ENCODE measurements at places on chromosomes 2 and 18.

DNA sequence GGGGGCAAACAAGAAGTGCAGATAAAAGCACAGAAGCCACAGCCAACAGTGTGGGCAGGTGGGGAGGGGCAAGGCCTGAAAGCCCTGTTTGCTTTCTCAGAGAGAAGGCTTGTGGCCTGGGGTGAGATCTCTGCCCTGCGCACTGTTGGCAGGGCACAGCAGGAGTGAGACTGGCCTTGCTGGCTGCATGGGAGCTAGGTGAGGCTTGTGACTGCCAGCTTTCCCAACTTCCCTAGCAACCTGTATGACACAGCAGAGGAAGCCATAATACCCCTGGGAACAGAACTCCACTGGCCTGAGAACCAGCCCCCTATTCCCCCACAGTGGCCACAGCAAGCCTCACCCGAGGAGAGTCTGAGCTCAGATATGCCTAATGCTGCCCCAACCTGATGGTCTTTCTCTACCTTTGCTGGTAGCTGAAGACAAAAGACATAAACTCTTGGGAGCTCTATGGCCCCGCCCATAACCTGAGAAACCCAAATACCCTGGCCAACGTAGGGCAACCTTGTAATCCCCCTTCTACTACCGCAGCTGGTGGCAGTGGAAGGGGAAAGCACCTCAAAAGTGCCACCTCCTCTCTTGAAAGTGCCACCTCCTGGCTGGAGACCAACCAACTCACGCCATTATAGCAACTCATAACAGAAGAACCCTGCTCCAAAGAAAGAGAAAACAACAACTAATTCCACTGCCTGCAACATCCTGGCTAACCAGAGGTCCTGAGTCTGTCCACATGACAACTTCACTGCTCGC, 44.4 kb downstream of the LCT start:
- DNase-seq: no peak

DNA sequence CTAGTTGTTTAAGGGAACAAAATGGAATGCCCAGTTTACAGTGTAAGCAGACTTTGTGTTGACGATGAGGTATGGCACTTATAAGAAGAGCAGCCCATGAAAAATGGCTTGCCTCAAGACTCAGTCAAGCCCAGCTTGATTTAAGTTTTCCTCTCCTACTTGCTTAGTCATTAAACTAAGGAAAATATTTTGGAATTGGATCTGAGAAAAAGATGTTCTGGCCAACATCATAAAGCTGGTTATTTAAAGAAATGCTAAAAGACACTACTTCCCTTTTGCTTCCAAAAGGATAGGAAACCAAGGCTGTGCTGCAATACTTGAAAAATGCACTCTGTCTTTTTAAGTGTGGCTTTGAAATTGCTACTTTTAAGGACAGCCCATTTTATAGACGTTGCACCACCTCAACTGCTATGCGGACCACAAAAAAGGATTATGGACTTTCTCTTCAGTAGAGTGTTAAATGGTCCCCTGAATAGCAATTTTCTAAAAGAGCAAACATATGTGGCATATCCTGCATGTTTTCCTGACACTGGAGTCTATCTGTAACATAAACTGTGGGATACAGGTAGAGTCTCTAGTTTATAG, 32.1 kb downstream of the CCDC141 start:
- DNase-seq: no peak

GRCh38 chr18:11518788-11519685, 90.4 kb upstream of the SLC35G4 start:
- DNase-seq: peak; percentile 44

- DNase-seq: no peak
Measured at GRCh38 chr2:182685559-182685958, 30.5 kb upstream of the DNAJC10 start.

GRCh38 chr2:176297067-176297466, 27.8 kb downstream of the MTX2 start:
- no peak for DNase-seq

DNA sequence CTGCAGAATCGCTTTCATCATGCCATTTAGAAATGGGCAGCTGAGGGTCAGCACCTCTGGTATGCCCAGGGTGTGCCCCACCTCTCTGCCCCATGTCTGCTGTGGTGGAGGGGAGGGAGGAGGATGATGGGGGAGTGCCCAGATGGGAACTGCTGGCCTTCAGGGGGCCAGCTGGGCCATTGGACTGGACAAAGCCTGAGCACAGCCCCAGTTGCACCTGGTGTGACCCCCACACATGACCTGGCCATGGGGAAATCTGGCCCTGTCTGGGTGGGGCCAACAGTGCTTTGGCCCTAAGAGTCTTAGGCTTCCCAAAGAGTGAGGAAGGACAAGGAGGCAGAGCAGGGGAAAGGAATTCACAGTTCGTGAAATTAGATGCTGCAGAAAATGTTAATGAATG, 44.1 kb downstream of the CTIF start:
- no peak for DNase-seq

GRCh38 chr2:206688990-206689389, 29.2 kb downstream of the DYTN start:
- no peak for DNase-seq

- DNase-seq: no peak
Measured at GRCh38 chr2:70775141-70775540, 7.1 kb upstream of the ADD2 start.

GRCh38 chr18:24138789-24139616, at the start of gene CABYR:
TSS of gene CABYR (plus strand) at chr18:24139062. CDS start at chr18:24143115, 4,053 bp downstream.
- peak; percentile 67 for DNase-seq

GRCh38 chr2:171317492-171318125, 116.2 kb downstream of the METTL8 start:
- no peak for DNase-seq

- no peak for DNase-seq
Measured at GRCh38 chr2:142131010-142131669, at the start of gene LRP1B. TSS of gene LRP1B (minus strand) at chr2:142131016. CDS start at chr2:142130729, 287 bp downstream.
